ENCODE measurements at places on chromosomes 6 and 20.

- no peak for DNase-seq
Observed at GRCh38 chr6:168583126-168583525, 142.1 kb downstream of the SMOC2 start.

DNA sequence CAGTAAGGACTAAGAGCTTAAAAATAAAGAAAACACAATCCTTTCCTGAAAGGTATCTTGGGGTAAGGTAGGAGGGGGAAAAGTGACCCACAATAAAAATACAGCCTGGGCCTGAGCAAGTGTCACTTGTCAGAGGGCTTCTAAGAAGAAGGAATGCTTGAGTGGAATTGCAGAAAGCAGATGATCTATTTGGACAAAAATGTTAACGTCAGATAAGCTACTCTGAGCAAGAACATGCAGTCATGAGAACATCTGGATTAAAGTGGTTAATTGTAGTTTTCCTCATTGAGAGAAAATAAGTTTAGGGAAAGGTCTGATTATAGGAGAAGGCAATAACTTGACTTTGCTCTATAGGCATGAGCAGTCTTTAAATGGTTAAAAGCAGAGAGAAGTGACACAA is 581.9 kb downstream of the HTR1B start:
- no peak for DNase-seq

- DNase-seq: peak; percentile 14
Observed at GRCh38 chr6:30075790-30076732, 492 bp upstream of the RNF39 start.

- DNase-seq: no peak
Observed at GRCh38 chr20:23909390-23909789, 29.8 kb upstream of the CST5 start.

- no peak for DNase-seq
Observed at GRCh38 chr6:38035478-38035877, 216.0 kb downstream of the ZFAND3 start.

DNA sequence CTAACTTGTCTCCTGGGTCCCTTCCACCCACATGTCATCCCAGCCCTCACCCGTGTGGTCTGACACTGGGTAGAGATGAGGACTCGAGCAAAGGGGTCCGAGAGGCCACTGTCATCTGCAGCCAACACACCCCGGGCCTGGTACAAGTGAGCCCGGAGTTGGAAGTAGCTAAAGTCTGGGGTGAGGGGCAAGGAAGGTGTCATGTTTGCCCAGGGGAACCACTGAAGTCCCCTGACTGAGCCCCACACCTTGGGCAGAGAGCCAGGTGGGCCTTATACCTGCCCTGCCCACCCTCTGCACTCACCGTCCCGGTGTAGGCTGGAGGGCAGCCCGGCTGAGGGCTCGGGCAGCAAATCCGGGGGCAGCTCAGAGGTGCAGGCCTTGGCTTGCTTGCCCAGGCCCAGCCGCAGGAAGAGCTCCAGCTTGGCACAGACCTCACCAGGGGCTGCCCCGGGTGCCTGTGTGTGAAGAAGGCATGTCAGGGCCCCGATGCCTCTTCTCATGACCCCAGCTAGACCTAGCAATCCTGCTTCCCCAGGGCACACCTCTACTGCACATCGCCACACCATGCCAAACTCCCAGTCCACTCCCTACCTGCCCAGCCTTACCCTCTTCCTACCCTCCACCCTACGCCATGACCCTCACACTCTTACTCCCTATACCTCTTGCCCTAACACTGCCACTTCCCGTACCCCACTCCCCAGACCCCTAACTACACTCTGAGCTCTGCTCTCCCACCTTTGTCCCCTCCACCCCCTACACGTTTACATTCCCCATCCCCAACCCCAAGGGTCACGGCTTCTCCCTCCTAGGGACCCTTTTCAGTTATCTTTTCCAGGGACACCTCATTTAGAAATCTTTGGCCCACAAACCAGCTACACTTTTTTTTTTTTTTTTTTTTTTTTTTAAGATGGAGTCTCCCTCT is 31.7 kb upstream of the SPAG4 start:
- DNase-seq: no peak

GRCh38 chr6:144776031-144776819 is 491.1 kb downstream of the UTRN start:
- no peak for DNase-seq

DNA sequence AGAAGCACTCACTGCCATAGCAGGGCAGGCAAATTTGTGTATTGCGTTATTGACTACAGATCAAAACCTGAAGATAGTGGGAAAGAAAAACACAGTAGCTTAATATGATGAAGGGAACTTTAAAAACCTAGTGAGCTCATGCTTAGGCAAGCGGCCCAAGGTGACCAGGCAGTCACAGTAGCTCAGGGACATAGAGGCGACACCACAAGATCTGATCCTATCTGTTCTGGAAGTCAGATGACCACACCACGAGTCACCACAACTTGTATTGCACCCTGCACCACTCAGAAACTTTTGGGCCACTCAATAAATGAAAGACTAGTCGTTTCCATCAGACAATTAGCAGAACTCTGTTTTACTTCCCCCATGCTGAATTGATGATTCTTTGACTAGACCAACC is 4.9 kb downstream of the CLIC5 start:
- no peak for DNase-seq

DNA sequence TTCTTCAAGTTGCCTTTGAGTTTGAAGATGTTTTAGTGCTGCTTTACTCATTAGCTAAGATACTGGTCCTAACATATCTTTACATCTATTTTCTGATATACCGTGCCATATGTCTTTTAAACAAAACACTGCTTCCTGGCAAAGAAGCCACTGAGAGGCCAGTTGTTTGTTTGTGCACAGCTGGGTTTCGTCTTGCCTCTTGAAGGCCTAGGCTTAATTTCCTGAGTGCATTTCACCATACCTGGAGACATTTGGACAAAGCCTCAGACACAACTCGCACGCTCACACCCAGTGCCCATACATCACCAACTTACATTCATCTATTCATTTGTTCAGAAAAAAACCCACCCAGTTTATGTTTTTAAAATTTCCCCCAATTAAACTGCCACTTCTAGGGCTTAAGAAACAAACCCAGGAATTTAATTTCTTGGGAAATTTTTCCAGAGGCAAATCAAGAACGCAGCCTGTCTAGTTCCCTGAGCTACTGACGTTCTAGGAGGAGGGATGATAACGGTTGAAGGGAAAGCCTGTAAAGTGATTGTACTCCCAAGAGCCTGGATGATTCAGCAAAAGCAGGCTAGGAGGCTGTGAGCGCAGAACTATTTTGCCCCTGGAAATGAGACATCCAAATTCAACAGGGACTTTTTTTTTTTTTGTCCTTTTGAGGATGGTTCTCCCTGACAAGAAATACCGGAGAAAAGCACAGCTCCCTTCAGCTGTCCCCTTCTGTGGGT is 77.7 kb downstream of the OLIG3 start:
- no peak for DNase-seq

DNA sequence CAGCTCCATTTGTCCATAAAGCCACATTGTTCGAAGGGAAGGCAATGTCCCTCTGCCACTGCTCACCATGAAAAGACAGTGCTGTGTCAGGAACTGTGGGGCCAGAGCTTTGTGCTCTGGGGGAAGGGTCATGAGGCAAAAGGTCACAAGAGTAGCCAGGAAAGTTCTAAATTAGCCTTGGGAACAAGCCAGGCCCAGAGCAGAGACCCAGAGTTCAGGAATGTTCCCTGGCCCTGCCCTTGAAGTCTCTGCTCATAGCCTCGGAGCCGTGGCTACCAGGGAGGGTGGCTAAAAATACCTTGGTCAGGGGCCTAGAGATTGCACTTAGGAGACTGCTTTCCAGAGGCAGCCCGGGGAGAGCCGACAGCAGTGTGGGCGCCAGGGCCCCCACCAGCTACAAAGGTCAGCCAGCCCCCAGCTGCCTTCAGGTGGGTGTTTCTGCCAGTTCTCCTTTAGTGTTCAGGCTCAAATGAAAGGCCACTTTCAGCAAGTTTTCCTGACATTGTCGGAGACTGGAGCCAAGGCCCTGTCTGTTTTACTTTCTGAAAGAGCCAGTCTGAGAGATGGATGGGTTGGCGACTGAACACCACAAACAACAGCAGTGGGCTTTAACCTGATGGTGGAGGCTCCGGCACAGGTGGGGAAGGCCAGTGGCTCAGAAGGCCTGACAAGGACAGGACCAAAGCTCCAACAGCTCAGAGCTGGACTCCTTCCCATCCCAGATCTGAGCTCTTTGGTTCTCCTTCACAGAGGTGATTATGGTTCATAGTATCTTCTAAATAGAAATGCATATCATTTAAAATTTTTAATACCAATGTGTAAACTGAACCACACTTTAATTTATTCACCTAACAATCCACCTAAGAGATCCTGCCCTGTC is 76.2 kb downstream of the CDH26 start:
- no peak for DNase-seq

DNA sequence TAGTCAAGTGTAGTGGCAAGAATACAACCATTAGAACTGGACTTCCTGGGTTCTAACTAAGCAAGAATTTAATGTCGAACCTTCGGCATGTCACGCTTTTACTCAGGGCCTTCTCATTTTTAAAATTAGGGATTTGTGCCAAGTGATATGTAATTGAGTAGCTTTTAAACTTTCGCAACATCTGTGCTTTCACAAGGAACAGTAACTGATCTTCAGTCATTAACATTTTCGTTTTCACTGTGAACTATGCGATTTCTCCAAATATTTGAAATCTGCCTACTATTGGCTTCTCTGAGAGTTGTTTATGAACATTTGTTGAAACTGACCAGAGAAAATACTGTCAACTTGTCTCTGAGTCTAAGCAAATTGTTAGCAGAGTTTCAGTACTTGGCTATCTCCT is 27.6 kb downstream of the GRM1 start:
- no peak for DNase-seq

DNA sequence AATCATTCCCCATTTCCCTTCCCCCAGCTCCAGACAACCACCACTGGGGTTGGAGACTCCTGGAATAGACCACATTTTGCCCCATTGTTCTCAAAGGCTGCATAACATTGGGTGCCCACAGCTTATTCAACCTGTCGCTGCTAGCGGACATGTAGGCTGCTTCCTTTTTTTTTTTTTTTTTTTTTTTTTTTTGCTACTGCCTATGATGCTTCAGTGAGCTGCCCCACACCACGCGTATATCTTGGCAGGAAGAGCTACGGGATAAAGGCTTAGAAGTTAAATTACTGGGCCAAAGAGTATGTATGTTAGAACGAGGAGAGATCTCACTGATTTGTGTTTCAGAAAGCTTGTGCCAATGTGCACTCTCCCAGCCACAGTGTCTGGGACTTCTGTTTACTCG is 7.0 kb downstream of the LBP start:
- no peak for DNase-seq

- DNase-seq: no peak
Observed at GRCh38 chr20:23147964-23148730, 62.0 kb upstream of the CD93 start.

DNA sequence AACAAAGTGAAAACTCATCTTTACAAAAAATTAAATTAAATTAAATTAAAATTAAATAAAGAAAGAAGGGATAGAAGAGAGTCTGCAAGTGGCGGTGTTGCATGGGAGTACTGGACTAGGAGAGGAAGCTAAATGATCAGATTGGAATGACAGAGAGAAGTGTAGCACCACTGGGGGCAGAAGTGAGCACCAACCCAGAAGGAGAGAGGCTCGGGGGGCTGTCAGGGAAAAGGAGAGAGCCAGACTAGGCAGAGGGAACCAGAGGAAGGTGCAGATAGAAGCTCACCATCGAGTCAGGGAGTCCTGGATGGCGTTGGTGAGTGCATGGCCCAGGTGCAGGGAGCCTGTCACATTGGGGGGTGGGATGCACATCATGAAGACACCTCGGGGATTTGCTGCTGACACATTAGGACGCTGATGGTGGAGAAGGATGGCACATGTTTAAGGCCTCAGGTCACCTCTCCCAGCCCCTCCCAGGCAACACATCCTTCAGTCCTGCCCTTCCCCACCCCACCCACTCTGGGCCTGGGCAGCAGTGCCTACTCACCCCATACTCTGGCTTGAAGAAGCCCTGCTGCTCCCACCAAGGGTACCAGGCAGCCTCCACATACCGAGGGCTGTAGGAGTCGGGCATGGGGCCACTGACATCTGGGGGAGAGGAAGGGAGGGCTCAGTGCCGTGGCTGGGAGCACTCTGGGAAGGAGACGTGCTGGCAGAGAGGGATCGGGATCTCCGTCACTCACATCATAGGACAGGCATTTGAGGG is 4.0 kb downstream of the VARS1 start:
- peak; percentile 11 for DNase-seq

DNA sequence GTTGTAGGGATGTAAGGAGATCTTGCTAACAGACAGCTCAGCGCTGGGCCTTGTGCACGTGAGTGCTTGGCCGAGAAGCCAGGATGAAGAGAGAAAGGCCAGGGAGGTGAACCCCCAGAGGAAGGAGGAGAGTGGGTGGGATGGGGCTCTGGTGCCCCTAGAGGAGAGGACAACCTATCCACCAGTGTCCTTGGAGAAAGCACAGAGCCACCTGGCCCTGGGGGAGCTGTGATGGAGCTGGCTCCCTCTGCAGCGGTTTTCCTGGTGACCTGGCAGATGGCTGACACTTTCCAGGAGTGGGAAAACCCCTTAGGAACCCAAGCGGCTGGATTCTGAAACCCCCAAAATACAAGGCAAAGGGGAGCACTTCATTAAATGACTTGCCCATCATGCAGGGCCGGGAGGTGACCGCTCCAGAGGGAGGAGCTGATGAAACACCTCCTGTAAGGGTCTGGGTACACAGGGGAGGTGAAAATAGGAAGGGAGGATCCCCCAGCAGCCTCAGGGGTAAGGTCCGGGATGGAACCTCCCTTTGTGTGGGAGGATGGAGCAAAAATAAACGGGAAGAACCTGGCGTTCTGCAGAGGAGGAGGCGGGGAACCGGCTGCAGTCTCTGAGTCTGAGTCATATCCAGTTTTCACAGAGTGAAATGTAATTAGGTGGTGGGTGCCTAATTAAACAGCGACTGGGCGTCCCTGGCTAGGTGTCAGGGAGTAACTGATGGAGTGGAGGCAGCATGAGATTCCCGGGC is 80.4 kb downstream of the SULF2 start:
- no peak for DNase-seq

GRCh38 chr20:35971981-35972380 is 3.6 kb downstream of the CNBD2 start:
- DNase-seq: no peak

DNA sequence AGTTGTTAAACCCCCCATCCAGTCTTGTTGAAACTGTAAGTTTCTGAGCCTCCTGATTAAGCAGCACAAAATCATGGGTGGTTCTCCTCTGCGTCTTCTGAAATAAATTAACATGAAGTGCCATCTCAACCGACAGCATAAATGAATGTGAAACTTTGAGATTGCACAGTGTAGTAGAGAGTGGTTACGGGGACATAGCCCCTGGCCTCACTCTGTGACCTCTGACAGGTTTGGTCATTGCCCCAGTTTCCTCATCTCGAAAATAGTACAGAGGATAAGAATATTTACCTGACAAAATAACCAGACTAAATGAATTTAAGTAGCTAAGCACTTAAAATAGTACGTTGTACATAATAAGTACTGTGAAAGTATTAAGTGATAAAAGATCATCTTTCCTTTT is 19.1 kb downstream of the NKX2-4 start:
- DNase-seq: no peak
